Neuronal stem cell (in vitro differentiated cells): ENCODE measurements at places on chromosomes 1 and 21.
A peak's percentile ranks its signal among the peaks of the same experiment; 100 is the strongest.

DNA sequence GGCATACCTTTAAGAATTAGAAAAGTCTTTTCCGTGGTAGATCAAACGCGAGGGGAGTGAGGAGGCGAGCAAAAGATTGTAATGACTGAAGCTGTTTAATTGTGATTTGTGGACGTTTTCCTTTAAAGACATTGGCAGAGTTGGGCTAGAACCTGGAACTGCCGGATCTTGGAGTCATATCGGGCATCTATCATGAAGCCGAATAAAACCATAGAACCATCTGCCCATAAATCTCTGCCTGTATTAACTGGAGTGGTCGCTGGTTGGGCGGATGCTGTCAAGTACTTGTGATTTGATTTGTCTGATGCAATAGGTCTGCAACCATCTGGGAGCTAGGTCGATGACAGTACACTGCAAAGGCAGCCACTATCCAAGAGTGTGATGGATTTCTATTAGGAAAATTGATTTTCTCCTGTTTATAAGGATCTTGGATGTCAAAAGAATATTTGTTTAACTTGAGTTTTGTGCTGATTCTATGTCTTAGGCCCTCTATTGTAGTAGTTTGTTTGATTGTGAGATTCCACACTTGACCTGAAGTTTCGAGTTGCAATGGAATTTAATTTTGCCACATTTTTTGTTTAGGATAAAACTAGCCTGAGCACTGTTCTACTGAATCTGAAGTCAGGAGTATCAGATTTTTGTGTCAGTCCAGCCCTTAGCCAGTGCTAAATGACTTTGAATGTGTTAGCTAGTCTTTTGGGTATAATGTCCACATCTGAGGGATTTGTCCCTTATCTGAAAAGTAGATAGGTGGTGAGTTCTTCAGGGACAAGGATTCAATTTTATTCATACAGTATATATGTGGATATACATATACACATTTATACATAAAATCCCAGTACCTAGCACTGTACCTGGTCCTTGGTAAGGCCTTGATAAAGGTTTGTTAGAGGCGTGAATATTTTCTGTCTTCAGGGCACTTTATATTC, 1.2 kb downstream of the SARS1 start:
- H3K27me3 ChIP-seq, result no peaks in the 10 kb centered on the region
- DNase-seq, result no peak
- peaks cover 10% of the 10 kb centered on the region for H3K4me1 ChIP-seq
- no peak overlapping the region for H3K27ac ChIP-seq

GRCh38 chr1:246037832-246038231, 469.2 kb downstream of the SMYD3 start:
- H3K36me3 ChIP-seq, result no peaks in the 10 kb centered on the region
- H3K4me1 ChIP-seq, result no peaks in the 10 kb centered on the region
- no peak for DNase-seq
- H3K27me3 ChIP-seq, result no peaks in the 10 kb centered on the region

- H3K4me3 ChIP-seq, result no peak overlapping the region
- no peaks in the 10 kb centered on the region for H3K36me3 ChIP-seq
- H3K27me3 ChIP-seq, result no peaks in the 10 kb centered on the region
- H3K4me1 ChIP-seq, result no peaks in the 10 kb centered on the region
- no peak for DNase-seq
Observed at GRCh38 chr1:3522564-3523265, 68.2 kb downstream of the ARHGEF16 start.

DNA sequence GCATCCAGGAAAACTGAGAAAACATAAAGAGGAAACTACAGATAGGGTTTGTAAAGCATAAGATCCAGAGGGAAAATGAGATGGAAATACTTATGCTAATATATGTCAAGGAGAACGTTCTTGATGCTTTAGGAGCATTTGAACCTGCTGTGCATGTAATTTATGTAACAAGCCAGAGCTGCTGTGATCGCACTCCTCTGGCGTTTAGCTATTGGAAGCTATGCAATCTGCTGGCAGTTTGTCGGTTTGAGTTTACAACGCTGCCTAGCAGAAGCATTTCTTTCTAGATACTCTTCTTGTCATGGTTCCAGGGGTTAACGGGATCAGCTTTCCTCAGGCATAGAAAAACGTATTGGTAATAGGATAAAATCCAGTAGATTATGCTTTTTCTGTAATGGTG, 182.7 kb downstream of the KCNH1 start:
- DNase-seq, result no peak
- H3K27me3 ChIP-seq, result no peaks in the 10 kb centered on the region
- no peak overlapping the region for H3K4me3 ChIP-seq
- H3K36me3 ChIP-seq, result no peaks in the 10 kb centered on the region

DNA sequence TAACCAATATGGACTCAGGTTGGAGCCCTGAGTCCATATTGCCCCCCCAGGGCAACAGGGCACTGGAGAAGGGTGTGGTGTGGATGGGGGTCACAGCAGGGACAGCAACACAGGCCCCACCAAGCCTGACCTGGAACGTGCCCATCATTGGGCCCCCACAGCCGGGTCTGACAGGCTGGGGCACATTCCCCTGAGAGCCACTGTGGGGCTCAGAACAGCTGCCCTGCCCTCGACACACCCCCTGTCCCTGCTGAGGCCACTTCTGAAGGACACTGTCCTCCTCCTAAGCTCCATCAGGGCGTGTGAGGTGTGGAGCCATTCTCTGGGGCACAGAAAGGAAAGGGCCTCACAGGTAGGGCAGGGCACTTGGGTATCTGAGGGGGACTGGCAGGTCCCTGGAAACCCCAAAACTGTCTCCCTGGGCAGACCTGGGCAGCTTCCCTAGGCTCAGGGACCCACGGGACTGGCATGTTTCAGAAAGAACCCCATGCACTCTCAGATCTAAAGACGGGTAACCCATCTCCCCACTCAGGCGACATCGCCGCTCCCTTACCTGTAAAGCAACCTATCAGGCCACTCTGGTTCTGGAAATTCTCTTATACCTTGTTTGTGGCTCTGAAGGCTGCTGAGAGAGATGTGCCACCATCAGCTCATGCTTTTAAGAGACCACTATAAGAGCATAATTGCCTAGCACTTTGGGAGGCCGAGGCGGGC, 95.5 kb downstream of the DMRTB1 start:
- H3K27ac ChIP-seq, result no peak overlapping the region
- peaks cover 3% of the 10 kb centered on the region for H3K36me3 ChIP-seq
- H3K4me1 ChIP-seq, result no peaks in the 10 kb centered on the region
- H3K4me3 ChIP-seq, result no peak overlapping the region

- no peak overlapping the region for H3K27ac ChIP-seq
- H3K27me3 ChIP-seq, result no peaks in the 10 kb centered on the region
- peaks cover 3% of the 10 kb centered on the region for H3K4me1 ChIP-seq
Observed at GRCh38 chr1:67350783-67351182, 43.1 kb downstream of the IL12RB2 start.

GRCh38 chr21:15617964-15618363, 111.8 kb upstream of the USP25 start:
- no peaks in the 10 kb centered on the region for H3K36me3 ChIP-seq
- no peaks in the 10 kb centered on the region for H3K27me3 ChIP-seq
- peaks cover 3% of the 10 kb centered on the region for H3K4me1 ChIP-seq
- DNase-seq, result peak; percentile 41
- H3K4me3 ChIP-seq, result no peak overlapping the region
- no peak overlapping the region for H3K27ac ChIP-seq

DNA sequence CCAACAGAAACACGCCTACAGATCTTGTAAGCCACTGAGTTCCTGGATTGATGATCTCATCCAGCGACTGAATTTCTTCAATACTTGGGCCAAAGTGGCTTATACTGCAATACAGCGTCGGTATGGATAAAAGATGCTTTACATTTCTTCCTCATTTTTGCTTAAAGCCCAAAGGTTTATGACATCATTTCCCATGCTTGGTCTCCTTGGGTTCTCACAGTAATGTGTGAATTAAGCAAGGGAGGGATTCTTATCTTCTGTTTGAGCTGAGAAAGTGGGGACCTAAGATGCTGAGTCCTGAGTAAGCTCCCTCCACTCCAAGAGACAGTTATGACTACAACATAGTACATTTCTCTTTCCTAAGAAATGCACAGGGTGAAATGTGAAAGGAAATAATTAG, 39.5 kb downstream of the LBR start:
- no peak overlapping the region for H3K27ac ChIP-seq
- no peaks in the 10 kb centered on the region for H3K27me3 ChIP-seq
- no peaks in the 10 kb centered on the region for H3K4me1 ChIP-seq

GRCh38 chr1:109997204-109997866, 12.8 kb downstream of the AHCYL1 start:
- H3K36me3 ChIP-seq, result peaks cover 2% of the 10 kb centered on the region
- no peak overlapping the region for H3K27ac ChIP-seq
- no peaks in the 10 kb centered on the region for H3K27me3 ChIP-seq
- no peak overlapping the region for H3K4me3 ChIP-seq

GRCh38 chr1:221462345-221462744, 279.5 kb downstream of the DUSP10 start:
- H3K36me3 ChIP-seq, result no peaks in the 10 kb centered on the region
- no peaks in the 10 kb centered on the region for H3K4me1 ChIP-seq
- no peak overlapping the region for H3K4me3 ChIP-seq
- no peaks in the 10 kb centered on the region for H3K27me3 ChIP-seq
- DNase-seq, result no peak
- H3K27ac ChIP-seq, result no peak overlapping the region

GRCh38 chr1:231612393-231613089, 14.0 kb upstream of the DISC1 start:
- H3K4me1 ChIP-seq, result no peaks in the 10 kb centered on the region
- H3K27ac ChIP-seq, result no peak overlapping the region
- H3K4me3 ChIP-seq, result no peak overlapping the region
- H3K36me3 ChIP-seq, result no peaks in the 10 kb centered on the region

DNA sequence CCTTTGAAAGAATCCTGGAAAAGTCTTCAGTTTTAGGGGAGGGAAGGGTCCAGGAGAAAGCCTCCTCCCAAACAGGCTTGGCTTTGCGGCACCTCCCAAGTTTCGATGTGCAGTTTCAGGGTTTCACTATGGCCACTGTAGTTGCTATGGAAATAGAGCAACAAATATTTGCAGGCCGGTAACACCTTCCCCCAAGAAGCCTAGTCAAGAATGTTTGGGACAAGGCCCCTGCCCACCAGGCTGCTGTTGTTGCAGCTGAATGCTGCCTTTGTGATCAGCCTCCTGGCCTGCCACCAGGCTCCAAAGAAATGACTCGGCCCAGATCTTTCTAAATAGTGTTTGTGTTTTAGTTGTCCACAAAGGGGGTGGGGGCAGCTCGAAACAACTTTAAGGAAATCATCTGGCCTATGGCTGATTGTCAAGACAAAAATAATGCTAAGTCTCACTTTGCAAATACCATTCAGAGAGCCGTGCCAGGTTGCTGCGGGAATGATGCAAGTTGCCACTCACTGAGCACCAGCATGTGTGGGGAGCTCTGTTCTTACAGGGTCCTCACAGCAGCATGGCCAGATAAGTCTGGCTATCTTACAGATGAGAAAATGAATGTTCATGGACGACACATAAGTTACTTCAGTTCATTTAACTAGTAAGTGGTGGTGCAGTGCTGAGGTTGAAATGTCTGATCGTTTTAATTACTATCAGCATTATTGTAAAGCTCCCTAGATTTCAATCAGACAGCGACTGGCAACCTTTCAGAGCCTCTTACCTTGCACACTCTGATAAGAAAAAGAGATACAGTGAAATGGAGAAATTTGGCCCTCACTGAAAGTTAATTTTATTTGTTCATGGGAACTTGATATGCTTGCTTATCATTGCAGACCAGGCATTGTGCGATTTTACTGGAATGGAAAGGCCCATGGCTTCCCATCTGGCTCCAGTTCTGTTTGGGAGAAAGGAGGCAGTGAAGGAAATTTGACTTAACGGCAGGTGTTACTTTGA, 91.2 kb upstream of the JUN start:
- peak overlapping the region; percentile 79 for H3K27ac ChIP-seq
- H3K4me1 ChIP-seq, result peaks cover 11% of the 10 kb centered on the region
- no peaks in the 10 kb centered on the region for H3K27me3 ChIP-seq
- H3K36me3 ChIP-seq, result no peaks in the 10 kb centered on the region
- DNase-seq, result peak; percentile 75
- H3K4me3 ChIP-seq, result peak overlapping the region; percentile 6

DNA sequence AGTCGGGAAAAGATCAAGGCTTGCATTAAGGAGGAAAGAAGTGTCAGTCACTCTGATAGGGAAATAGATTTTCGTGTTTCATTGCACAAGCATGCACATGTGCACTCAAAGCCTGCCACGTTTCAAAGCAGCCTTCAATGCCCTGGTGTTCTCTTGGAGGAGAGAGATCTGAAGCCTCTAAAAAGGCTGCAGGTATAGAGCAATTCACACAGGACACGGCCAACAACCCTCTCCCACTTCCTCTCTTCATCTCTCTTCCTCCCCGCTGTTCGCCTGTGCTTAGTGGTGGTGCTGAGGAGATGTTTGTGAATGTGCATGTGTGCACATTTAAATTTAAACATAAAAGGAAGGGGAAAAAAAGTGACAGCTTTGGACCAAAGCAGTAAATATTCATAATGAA, 117.7 kb downstream of the NUF2 start:
- no peaks in the 10 kb centered on the region for H3K27me3 ChIP-seq
- DNase-seq, result no peak
- H3K4me1 ChIP-seq, result peaks cover 1% of the 10 kb centered on the region
- H3K4me3 ChIP-seq, result no peak overlapping the region
